Stimulated activated CD8-positive, alpha-beta memory T cell treated with anti-CD3 and anti-CD28 coated beads, Interleukin-4, amount 100 ng/mL, for 4 hours (primary cell): ENCODE measurements at places on chromosomes 5 and 9.

- DNase-seq = no peak
Observed at GRCh38 chr9:20597862-20598261, 24.4 kb downstream of the MLLT3 start.

- no peak for DNase-seq
Observed at GRCh38 chr9:115964710-115965347, 188.8 kb upstream of the PAPPA start.

DNA sequence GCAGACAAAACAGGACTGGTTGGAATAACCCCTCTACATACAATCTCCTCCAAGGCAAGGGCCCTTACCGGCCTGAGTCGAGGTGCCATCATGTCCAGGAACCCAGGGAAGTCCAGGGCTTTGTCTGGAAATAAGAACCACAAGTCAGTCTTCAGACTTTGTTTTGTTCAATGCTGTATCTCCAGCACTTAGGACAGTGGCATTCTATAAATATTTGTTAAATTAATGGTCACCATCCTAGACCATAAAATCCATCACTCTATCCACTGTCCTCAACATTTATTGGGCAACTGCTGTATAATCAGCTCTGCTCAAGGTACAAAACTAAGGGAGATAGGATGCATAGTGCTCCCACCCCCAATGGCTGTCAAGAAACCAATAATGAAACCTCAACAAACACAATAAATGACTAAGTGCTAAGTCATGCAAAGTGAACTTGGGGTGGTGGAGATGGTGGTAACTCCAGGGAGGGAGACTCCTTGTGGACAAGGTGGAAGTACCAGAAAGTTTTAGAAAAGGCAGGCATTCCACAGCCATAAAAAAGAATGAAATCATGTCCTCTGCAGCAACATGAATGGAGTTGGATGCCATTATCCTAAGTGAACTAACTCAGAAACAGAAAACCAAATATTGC is 5.0 kb downstream of the RELL2 start:
- DNase-seq = no peak

GRCh38 chr5:159469496-159470372 is 139.4 kb upstream of the IL12B start:
- DNase-seq = no peak

DNA sequence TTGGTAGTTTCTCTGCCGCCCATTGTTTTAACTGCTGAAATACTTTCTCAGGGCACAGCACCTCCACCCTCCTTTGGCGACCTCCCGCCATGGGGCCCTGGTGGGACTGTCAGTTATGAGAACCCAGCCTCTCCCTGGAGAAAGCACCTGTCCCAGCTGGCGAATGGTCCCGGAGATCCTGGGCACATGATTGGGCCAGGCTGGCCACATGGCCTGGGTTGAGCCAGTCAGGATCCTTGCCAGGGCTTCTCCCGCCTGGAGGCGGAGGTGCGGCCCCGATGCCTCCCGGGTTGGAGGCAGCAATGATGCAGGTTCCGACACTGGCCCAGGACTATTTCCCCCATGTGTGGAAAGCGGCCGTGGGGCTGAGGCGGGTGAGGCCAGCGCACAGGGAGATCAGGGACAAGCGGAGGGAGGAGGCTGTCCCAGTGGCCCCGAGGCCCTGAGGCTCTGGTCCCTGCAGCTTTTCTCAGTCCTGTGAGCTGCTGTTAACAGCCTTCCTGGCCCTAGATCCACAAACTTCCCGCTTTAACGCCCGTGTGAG is 13.6 kb downstream of the UNC5A start:
- DNase-seq = no peak

DNA sequence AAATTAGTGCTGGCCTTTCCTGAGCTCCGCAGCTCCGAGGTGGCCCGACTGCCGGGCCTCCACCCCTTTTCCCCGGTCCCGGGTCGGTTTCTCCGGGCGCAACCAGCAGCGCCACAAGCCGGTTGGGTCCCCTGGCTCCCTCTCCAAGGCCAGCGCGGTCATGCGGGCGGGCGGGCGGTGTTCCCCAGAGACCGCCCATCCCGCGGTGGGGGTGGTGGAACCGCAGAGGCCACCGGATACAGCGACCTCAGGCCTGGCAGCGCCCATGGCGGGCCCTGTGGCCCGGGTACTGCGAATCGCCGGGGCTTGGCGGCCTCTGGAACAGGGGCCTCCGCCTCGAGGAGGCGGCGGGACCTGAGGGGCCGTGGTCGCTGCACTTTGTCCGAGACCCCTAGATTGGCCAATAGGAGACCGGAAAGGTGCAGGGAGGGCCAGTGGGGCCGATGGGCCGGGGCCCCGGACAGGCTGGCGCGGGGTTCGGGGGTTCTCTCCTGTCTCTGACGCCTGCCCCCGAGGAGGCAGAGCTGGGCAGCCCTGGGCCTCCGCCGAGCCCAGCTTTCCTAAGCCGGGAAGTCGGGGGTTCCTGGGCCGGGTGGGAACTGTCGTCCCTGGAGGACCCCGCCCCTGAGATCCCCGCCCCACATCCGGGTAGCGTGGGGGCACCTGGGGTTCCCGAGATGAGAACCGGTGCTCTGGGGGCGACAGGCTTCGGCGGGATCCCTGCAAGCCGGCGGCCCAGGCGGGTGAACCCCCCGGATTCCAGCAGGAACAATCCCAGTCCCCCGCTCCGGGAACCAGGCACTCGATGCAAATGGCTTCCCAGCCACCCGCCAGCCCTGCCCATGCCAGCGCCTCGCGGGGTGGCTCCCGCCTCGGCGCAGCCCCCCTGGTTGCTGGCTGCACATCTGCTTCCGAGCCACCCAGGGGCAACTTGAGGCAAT is 293.9 kb downstream of the ZSWIM6 start:
- DNase-seq = no peak

- no peak for DNase-seq
Observed at GRCh38 chr5:66538126-66538525, 58.1 kb upstream of the MAST4 start.

DNA sequence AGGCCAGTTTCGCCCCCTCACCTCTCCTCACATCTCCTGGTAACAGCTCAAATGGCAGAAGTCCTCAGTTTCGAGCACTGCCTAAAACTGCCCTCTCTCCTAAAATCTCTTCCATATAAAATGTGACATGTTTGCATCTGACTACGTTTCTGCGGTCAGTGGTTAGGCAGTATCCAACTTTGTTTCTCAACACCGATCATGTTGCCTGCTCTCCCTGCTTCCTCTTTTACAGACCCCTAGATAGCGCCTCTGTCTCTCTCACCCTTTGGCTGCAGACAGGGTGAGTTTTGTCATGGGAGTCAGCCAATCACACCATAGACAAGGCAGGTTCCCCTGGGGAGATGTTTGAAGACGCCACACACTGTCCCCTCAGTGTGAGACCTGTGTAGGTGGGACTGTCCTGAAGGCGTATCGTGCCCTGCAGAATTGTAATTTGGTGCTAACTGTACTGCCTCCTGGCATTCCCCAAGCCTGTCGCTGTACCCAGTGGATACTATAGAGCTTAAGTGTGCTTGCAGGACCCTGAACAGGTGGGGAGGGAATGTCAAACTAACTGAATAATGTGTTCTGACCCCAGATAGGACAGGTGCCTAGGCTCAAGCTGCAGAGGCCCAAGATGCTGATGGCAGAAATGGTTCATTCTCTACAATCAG is 1.1 kb downstream of the HEXB start:
- DNase-seq = no peak

- no peak for DNase-seq
Observed at GRCh38 chr5:36305571-36306326, 4.0 kb upstream of the RANBP3L start.

DNA sequence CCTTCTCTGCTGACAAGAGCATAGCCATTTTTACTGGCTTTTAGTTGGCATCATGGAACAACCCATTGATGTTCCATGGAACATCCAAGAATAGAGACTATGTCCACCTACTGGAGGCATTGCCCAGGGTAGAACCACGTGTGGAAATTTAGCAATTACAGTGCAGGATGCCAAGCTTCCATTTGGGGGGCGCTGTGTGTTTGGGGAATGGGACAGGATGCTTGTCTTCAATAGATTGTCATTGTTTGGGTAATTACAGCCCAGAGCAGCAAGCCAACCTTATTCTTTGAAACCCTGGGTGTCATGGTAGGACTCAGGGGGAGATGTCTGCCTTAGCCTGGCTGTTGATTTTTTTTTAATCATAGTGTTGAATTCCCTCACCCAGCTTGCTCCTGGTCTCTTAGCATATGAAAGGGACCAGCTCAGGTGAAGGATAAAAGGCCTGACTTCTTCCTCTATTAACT is 171.1 kb downstream of the DOCK2 start:
- DNase-seq = no peak

DNA sequence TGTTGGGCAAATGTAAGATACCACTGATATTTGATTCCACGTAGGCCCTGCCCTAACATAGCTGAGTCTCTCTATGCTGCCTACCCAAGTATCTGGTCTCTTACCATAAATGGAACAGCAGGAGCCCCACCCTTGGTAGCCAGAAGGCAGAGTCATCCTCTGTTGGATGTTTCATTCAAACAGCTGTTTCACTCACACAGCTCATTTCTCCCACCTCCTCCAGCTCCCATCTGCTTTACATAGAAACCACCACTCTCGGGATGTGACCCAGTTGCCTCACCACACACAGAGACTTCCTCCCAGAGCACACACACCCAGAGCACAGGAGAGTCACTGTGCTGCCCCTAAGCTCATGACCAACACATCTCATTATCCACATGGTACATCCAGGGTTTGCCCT is 165.3 kb downstream of the TMEM167A start:
- no peak for DNase-seq

- no peak for DNase-seq
Observed at GRCh38 chr9:35629597-35629996, 11.4 kb upstream of the CD72 start.

DNA sequence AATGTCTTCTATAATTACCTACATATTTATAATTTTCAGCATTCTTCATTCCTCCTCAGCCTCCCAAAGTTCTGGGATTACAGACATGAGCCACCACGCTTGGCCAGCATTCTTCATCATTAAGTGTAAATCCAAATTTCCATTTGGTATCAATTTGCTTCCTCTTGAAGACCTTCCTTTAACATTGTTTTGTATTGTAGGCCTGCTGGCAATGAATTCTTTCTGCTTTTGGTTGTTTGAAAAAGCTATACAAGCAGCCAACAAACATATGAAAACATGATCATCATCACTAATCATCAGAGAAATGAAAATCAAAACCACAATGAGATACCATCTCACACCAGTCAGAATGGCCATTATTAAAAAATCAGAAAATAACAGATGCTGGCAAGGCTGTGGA is 56.4 kb downstream of the GCNT4 start:
- no peak for DNase-seq

DNA sequence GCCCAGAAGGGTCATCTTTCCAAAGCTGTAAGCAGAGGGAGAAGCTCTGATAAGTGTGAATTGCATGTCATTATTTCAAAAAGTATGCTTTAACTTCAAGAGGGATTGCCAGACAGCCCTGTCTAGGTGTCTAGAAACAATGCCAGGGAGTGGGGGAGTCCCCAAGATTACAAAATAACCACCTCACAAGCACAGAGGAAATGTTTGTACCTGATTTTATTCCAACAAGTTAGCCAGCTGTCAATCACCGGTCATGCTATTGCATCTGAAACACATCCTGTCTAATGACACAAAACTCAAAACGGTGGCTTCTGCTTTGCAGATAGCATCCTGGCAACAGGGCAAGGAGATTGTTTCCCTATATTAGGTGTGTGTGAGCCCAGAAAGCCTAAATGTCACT is 154.2 kb upstream of the WWC1 start:
- DNase-seq = no peak

DNA sequence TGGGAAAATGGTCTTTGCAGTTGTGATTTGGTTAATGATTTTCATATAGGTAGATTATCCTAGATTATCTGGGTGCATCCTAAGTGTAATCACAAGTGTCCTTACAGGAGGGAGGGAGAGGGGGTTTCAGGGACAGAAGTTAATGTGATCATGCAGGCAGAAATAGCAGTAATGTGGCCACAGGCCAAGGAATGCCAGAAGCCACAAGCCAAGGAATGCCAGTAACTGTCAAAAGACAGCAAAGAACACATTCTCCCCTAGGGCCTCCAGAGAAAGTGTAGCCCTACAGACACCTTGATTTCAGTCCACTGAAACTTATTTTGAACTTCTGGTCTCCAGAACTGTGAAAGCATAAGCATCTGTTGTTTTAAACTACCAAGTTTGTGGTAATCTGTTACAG is 2074.5 kb downstream of the MAT2B start:
- DNase-seq = no peak

GRCh38 chr9:115264313-115264712 is 146.4 kb upstream of the TNC start:
- DNase-seq = no peak

DNA sequence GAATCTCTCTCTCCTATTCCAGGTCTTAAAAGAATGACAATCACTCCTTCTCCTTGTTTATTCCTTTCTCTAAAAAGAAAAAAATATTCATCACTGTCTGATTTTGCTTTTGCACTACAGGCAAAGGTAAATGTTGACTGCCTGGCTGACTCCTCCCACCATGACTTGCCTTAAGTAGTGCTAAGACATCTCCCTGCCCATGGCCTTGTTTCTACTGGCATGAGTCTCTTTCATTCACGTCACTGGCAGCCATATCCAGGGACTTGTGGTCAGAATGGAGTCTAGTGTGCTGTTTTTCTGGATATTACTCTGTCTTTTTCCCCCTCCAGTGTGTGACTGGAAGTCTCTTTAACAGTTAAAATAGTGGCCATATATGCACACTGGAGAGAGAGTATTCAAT is 522.9 kb upstream of the DAB2 start:
- DNase-seq = no peak

- no peak for DNase-seq
Observed at GRCh38 chr9:19405771-19406170, 3.0 kb upstream of the ACER2 start.

- DNase-seq = no peak
Observed at GRCh38 chr5:109908366-109908765, 218.6 kb downstream of the MAN2A1 start.

DNA sequence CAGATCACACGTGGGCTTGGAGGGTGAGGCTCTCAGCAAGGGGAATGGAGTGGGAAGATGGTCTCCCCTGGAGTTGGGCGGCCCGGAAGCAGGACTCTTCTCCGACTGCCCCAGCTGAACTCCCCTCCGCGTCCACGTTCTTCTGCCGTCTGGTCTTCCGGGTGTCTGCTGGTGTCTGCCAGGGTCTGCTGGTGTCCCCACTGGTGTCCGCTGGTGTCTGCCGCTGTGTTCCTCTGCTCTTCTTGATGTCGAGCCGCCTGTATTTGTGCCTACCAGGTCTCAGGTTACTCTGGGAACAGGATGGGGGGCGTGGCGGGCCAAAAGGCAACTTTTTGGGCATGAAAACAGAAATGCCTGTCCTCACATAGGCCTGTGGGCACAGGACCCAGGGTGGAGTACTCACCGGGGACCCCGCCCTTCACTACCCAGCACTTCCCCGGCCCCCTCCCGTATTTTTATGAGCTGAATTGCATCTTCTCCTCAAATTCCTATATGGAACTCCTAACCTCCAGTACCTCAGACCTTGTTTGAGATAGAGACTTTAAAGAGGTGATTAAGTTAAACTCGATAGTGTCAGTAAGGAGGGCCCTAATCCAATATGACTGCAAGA is 675.4 kb downstream of the SEMA5A start:
- no peak for DNase-seq
